ENCODE measurements at places on chromosomes 2 and 18.

DNA sequence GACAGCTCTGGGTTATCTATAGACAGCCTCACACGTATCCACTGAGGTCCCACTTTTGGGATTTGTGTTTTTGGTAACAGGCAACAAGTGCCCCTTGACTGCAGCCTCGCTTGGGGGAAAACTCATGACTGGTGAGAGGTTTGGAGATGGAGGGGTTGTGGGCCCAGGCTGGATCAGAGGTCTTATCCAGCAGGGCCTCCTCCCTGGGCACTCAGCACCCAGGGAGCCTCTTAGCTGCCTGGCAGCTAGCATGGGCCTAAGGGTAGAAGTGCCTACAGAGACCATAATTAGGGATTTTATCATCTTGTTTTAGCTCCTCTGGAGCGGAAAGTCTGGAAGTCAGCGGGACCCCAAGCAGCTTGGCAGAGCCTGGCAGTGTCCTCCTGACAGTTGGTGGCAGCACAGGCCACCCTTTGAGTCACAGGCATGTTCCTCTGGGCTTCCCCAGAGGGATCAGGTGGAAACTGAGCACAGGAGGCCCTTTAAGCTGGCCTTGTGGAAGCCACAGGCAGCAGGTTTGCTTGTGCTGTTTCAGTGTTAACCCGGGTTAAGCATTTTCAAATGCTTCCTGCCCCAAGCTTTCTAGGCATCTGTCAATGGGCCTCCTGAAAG is 143.1 kb downstream of the KCTD1 start:
- no peak for DNase-seq

GRCh38 chr2:206260188-206261012 is 14.1 kb upstream of the ZDBF2 start:
- no peak for DNase-seq

DNA sequence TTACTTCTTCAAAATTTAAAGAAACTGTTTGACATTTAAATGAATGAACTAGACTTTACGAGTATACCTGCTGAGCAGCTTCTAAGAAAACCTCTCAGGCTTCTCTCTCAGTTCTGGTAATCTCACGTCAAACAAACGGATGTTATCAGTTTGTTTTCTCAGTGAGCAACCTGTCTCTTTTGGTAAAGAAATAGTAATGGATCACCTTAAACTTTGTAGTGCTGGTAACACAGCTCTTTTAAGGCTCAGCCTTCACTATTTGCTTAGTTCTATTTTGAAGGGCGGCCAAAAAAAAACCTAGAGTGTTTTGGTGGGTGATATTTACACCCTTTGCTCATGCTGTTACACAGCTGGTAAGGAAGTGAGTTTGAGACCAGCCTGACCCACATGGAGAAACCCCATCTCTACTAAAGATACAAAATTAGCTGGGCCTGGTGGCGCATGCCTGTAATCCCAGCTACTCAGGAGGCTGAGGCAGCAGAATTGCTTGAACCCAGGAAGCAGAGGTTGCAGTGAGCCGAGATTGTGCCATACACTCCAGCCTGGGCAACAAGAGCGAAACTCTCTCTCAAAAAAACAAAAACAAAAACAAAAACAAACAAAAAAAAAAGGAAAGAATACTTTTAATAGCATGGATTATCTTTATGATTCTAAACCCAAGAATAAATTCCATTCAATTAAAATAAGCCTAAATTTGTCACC is 15.9 kb downstream of the FN1 start:
- no peak for DNase-seq

GRCh38 chr2:120134263-120134662 is 88.9 kb downstream of the TMEM185B start:
- no peak for DNase-seq

GRCh38 chr2:8478471-8478793 is 203.4 kb upstream of the ID2 start:
- DNase-seq, result no peak

GRCh38 chr2:96868555-96869280 is 1.2 kb downstream of the SEMA4C start:
- DNase-seq, result peak; percentile 84

DNA sequence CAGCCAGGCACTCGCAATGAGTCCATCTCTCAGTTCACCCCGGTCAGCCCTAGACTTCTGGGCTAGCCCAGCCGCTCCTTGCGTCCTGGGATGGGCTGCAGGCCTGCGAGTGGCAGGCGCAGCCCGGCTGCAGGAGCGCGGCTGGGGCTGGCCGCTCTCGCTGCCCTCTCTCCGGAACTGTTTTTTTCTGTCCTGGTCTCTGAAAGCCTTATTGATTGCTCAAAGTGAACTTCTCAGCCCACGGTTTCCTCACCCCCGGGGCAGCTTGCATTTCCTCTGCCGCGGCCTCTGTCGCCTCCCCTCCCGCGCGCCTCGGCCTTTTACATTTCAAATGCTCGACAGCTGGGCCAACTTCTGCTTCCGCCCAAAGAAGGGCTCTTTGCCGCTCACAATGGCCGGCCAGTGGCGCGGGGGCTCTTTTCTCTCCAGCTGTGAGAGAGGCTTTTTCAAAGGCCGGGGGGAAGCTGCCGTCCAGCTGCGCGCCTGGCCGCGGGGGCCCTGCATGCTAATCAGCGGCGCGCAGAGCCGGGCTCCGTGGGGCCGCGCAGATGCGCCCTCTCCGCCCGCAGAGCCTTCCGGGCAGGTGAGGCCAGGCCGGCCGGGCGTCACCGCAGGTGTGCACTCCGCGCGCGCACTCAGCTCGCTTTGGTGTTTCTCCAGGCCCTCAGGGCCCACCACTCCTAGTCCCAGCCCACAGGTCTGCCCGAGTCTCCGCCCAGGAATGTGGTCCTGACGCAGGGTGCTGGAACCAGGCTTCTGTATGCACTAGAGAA is 513.8 kb downstream of the RNF144A start:
- DNase-seq, result peak; percentile 62

- no peak for DNase-seq
These were observed 81.2 kb downstream of the SMAD7 start for GRCh38 chr18:48869591-48869990.

- DNase-seq, result no peak
These were observed 32.7 kb upstream of the PRLH start for GRCh38 chr2:237533668-237534161.

DNA sequence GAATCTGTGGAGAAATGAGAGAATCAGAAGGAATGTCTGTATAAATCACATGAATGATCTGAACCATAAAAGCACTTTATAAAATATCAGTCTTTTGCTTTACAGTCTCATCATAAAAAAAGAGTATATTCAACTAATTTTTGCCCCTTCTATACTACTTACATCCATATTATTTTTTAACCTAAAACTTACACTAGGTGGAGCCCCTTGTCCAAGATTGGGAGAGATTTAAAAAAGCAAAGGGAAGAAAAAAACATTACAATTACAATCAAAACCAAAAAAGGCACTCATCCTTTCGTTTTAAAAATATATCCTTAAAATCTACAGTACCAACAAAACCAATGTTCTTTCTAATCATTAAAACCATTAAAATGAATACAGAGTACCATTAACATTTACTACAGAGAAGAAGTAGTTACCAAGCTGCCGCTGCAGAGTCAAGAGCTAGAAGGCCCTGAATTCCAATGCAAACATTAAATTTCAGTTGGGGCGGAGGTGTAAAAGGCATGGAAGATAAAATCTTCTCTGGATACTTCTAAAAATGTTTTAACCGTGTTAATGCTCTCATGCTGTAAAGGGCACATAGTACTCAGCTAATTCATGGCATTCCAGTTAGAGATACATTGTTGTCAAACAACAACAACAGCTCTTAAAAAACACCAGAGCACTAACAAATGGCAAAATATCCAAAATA is 56.7 kb upstream of the EPB41L3 start:
- no peak for DNase-seq

DNA sequence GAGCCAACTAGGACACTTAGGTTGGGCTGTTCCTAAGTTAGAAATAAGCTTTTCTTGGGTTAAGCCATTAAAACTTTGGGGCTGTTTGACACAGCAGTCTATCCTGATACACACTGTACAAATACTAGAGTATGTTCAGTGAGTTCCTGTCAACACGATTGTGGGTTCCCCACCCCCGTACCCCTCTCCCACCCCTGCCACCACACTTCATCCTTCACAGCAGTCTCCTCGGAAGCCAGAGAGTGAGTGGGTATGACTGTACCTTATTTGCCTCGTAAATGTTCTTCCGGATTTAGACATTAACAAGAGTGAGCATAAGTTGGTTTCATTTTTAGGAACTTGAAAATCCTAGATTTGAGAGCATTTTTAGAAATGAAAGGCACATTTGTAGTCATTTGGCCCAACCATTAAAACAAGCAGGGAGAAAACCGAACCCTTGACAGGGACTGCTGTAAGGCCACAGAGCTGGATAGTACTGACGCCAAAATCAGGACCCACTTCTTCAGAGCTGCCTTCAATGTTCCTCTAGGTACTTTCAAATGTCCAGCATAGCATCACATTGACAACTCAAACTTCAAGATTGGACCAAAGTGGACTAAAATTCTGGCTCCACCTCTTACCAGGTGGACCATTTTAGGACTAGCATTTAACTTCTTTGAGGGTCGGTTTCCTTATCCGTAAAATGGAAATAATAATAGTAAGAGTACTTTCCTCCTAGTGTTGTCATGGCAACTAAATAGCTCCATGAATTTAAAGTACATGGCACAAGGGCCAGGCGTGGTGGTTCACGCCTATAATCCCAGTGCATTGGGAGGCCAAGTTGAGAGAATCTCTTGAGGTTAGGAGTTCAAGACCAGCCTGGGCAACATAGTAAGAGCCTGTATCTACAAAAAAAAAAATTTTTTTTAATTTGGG is 166.3 kb upstream of the SERTAD2 start:
- DNase-seq, result peak; percentile 69

- DNase-seq, result no peak
These were observed 709.6 kb downstream of the SOCS6 start for GRCh38 chr18:70998490-70998889.

DNA sequence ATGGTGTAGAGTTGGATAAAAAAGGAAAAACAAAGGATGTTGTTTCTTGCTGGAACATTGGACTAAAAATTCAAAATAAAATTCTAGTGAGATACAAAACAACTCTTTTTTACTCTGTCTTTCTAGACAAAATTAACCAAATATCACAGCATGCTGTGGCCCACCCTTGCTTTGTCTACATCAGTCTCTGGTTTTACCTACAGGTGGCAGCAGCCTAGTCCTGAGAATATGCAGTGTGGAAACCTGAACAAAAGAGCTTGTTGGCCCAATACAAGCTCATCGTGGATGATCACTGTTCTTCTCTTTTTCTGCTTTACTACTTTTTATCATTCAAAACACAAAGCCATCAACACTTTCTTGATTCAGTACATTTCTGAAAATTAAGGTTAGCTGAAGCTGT is 210.4 kb downstream of the CDH19 start:
- DNase-seq, result no peak

- DNase-seq, result no peak
These were observed 162.2 kb downstream of the PXDN start for GRCh38 chr2:1581965-1582625.

GRCh38 chr2:189466656-189467055 is 25.4 kb downstream of the WDR75 start:
- DNase-seq, result no peak

DNA sequence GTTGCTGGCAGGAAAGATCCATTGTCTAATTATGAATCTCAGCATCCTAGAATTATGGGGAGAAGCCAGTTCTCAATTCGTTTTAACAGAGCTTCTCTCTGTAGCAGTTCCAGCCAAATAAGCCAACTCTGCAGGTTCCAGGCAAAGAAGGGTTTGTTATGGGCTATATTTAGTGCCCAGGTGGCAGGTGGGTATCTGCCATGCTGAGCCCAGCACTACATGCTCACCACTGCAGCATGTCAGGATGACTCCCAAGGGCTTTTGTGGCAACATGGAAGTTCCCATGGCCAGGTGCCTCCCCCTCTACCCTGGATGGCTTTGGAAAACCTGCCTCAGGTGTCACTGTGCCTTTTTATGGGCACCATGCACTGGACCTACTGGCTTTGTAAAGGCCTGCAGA is 137.7 kb upstream of the MSH6 start:
- no peak for DNase-seq

DNA sequence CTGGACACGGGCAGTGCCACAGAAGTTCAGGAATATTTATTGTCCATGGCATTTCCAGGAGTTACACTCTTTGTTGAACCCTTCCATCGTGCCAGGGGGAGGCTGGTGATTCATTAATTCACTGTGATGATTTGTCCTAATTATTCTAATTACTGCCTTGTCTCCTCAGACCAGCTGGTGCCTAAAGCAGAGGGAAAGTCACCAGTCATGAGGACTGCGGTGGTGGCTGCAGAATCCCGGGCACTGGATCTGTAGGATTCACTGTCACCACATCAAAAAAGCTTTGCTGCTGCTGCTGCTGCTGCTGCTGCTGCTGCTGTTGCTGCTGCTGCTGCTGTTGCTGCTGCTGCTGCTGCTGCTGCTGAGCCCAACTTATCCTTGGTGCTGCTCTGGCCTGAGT is 908.2 kb downstream of the TSN start:
- no peak for DNase-seq

DNA sequence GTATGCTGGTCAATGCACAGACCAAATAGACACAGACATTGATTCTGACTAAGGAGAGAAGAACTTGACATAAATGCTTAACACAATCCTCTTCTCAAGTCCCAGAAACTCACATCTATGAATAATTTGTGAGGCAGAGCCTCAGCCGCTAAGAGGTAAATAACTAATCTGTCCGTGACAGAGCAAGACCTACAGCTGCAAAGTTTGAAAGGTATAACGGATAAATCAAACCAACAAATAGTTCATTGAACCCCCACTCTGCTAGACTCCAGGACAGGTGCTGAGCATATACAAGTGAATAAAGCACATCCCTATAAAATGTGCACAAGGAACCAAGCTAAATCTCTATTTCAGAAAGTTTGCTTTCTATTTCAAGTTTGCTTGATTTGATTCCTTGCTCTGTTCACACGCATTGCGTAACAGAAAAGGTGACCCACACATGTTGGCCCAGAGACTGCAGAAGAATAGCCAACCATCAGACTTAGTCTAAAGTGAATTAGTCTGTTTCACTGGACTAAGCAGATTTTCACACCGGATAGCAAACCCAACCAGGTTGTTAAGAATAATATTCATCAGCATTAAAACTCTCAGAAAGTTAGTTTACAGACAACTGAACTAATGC is 51.7 kb downstream of the NCKAP5 start:
- no peak for DNase-seq

DNA sequence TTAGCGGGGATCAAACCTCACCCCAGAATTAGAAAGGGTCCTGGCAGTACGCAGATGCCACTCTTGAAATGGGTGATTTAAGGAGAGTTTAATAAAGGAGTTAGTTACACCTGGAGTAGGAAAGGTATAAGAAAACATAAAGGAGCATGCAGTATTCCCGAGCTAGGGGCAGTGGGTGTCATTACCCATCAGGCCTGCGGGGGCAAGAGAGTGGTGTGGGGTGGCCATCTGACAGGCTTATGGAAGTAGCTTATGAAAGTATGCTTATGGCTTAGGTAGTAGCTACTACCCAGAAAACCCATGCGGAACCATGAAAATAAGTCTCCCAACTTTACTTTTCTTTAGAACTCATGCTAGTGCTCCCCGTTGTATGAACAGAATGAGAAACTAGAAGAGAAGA is 568.9 kb upstream of the ACVR2A start:
- DNase-seq, result no peak
